ENCODE measurements at places on chromosomes 1 and 21.

DNA sequence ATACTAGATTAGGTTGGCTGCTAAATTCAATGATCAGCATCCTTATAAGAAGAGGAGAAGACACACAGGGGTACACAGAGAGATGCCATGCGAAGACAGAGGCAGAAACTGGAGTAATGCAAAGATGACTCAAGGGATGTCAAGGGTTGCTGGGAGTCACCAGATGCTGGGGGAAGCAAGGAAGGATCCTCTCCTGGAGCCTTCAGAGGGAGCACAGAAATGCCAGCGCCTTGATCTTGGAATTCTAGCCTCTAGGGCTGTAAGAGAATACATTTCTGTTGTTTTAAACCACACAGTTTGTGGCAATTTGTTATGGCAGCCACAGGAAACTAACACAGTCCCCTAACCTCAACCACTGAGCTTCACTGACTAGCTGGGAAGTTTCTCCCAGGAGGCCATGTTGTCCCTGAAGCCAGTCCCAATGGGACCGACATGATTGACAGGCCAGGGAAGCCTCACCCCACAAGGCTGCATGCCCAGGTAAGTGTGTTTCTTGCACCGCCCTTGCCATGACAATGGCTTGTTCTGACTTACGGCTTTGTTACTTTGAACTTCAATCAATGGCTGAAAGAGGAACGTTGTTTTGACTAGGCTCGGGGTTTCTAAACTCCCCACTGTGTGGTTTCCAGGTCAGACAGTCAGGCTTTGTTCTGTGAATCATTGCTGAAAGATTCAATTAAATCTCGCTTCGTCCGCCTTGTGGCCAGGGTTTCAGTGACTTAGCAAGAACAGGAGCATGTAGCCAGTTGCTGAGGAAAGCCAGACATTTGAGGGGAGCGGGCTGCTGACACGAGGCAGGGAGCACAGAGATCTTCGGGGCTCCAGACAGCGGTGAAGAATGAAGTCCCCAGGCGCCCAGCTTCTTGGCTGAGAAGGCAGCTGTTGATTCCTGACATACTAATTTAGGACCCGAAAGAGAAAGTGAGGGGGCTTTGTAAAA lies 62.3 kb downstream of the RUNX1 start:
- no peak for DNase-seq

GRCh38 chr1:15625056-15625917 lies 8.0 kb downstream of the DDI2 start:
- DNase-seq, result no peak

DNA sequence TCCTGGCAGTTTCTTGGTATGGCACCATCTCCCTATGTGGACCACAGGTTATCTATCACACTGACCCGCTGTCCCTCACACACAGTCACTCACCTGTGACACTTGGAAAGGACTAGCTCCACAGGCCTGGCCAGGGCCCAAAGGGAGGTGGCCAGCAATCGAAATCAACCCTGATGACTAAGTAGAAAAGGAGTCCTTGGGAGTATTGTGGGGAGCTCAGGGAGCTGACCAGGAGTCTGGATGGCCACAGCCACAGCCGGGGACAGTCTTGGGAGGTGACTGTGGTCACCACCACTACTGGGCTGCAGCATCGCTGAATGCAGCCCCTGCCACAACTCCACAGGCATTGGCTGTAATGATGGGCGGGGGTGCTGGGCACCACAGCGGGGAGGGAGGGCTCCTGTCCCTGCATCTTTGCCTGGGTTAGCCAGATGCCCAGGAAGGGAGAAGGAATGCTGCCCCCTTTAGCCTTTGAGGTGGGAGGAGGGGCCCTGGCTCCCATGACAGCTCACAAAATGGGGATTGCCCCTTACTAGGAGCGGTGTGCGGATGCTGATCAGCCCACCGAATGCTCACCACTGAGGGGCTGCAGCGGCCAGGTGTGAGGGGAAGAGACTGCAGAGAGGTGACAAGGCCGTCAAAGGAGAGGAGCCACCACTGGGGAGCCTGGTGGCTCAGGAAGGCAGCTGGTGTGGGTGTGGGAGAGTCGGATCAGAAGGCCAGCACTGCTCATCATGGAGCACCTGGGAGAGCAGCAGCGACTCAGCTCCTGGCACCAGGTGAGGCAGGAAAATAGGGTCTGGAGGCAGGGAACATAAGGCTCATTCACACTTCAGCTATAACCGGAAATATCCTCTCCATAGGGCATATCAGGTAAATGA lies 61.3 kb downstream of the H3-3A start:
- DNase-seq, result no peak

DNA sequence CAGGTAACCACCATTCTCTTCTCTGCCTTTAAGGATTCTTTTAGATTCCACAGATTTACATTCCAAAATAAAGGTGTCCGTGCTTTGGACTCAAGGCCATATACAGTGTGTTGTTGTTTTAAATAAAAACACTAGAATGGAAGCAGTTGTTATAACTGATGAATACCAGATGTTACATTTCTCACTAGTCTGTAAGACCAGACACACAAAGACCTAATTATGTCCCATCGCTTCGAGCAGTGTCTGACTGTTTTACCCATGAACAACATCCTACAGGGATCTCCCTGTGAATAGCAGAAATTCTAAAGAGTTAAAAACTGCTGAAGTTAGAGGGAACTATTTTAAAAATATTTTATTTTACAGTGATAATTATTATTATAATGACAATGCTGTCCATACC lies 574.7 kb upstream of the ZP4 start:
- DNase-seq, result no peak

DNA sequence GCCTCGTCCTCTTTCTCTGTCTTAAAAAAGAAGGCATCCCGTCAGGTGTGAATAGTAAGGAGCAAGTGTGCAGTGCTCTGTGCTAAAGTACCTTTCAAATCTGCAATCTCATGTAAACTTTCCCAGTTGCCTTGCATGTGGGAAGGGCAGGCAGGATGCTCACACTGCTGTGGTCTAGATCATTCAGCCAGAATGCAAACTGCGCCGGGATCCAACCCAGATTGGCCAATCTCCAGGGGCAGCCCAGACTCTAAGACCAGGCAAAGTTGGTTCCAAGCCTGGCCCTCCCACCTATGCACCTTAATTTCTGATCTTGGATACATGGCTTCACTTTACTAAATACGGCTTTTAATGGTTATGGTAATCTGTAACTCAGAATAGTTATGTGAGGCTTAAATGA lies 3.2 kb upstream of the MAP1LC3C start:
- no peak for DNase-seq

- no peak for DNase-seq
Observed at GRCh38 chr1:85406887-85407533, 57.9 kb downstream of the DDAH1 start.

DNA sequence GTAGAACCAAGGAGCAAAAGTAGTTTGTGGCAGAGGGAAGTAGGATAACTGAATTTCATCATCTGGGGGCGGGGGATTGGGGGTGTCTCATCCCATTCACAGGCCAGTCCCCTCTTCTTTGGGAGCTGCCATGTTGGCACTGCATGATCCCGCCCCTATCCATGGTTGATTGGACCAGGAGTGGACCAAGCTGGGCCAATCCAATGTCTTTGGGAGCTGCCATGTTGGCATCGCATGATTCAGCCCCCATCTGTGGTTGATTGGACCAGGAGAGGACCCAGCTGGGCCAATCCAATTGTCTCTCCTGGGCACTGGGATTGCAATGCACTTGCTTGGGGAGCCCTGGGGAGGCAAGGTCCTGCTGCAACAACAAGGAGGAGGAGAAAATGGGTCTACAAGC lies 12.3 kb upstream of the ALPL start:
- DNase-seq, result no peak

DNA sequence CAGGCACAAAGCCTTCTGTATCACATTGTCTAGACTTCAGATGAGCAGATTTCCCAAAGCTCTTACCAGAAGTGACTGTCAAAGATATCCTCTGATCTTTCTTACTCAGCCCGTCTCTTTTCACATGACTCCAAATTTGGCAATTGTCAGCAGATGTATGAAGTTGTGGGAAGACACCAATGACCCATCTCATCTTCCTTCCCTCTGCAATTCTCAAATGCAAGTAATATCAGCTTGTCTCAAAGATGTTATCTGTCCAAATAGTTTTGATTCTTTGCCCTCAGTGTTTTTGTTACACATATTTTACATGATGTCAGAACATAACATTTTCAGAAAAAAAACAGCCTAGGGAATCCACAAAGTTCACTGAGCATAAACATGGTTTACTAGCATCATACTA lies 45.1 kb upstream of the RGS2 start:
- DNase-seq, result no peak

DNA sequence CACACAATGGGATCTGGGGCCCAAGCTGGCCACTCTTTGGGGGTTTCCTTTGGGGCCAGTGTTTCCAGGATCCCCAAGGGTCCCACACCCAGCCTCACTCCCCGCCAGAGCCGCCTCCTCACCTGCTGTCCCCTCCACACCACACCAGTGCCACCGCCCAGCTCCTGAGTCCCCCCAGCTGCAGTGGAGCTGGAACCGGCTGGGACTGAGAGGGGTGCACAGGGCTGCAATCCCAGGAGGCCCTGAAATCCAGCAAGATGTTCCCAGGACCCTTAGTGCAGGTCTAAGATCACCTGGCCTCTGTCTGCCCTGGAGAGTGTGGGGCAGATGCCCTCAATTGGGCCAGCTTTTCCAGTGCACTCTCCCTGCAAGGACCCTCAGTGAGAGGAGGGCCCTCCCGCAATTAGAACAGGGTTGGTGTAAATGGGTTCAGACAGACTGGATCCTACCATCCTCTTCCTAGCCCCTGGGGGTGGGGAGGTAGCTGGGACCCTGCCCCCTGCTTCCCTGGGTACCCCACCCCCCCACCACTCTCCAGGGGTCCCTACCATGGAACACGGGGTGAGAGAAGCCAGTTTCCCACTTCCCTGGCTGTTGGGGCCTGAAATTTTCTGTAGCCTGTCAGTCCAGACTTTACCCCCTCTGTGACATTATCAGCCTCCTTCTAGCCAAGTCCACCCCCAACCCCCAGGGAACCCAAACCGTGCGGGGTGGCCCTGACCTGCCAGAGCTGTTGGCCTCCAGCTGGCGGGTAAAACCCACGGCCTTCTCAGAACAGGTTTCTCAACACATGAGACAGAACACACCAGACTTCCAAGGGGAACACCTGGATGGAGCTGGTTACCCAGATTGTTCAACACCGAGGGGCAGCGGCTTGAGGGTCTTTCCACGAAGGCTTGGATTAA lies 7.0 kb downstream of the KRTAP10-12 start:
- peak; percentile 11 for DNase-seq
